ENCODE measurements at places on chromosomes 5 and 9. TPM values are rescaled to one million over a fixed set of nuclear protein-coding genes. Genes with fewer than 3 reads are reported as not detected.

Gene ENDOG
- 19.7 TPM for total RNA-seq

DNA sequence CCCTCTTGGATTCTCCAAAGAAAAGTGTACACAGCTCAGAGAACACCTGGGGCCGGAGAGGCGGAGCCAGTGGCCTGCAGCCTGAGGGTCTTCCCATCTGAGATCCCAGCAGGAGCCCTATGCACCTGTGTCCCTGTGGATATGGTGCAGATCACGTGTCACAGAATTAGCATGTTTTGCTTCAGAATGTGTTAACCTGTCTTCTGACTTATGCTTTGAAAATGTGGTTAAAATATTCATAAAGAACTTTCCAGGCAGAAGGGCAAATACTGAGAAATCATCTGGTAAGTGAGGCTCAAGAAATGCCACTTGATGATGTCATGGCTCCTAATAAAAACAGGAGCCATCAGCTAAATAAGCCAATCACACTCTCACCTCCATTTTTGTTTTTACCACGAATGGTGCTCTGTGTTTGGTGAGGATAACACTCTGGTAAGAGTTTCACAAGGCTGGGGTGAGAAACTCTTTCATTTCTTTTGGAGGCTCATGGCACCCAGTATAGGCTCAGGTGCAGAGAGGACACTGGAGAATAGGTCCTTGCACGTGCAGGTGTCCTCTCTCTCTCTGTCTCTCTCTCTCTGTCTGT is 279.8 kb downstream of the FSTL4 start:
- no peaks in the 10 kb centered on the region for H3K27me3 ChIP-seq
- no peaks in the 10 kb centered on the region for H3K4me1 ChIP-seq
- no peak overlapping the region for H3K4me3 ChIP-seq
- no peak for DNase-seq
- H3K36me3 ChIP-seq, result no peaks in the 10 kb centered on the region

DNA sequence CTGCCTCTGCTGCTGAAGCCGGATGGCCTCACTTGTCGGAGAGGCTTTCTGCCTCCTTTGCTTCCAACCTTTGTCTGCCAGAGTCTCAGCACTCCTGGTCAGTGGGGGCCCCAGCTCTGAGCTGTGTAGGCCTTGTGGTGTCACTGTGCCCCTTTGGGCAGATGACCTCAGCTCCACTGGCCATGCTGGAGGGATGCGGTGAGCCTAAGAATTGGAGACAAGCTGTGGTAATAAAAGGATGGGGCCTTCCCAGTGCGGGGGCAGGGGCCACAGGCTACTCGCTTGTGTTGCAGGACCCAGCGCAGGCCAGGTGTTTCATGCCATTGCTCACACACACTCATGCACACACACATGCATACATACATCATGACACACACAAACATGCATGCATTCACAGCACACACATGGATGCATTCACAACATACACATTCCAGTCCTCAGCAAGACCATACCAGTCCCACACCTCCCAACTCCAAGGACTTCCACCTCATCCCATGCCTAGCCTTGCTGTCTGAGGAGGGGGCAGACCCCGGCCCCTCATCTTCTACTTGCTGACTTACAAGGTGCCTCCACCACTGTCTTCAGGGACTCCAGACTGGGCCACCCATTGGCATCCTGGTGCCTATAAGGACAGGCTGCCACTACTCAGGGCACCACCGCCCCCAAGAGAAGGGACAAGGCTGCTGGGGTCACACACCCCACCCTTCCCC is 237.7 kb downstream of the SYK start:
- no peaks in the 10 kb centered on the region for H3K36me3 ChIP-seq
- no peak for DNase-seq
- H3K4me1 ChIP-seq, result peaks cover 12% of the 10 kb centered on the region
- no peak overlapping the region for H3K27ac ChIP-seq
- no peak overlapping the region for H3K4me3 ChIP-seq

DNA sequence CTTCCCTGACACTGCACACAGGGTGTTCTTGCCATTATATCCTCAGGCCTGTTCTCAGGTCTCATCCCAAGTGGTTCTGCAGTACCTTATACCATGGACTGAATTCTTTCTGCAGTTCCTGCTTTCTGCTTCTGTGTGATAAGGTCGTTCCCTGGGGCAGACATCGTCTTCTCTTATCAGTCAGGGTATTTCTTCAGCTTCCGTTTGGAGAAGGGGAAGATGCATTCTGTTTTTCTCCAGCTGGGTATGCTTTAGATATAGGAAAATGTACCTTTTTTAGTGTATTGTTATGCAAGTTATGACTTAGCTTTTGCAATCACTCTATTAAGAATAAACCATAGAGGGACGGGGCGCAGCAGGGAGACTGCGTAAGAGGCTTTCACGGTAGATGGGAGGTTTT is 31.1 kb downstream of the RALGPS1 start:
- H3K4me1 ChIP-seq, result peaks cover 3% of the 10 kb centered on the region
- no peak overlapping the region for H3K4me3 ChIP-seq
- no peak for DNase-seq
- no peaks in the 10 kb centered on the region for H3K27me3 ChIP-seq
- H3K27ac ChIP-seq, result no peak overlapping the region

- H3K27ac ChIP-seq, result no peak overlapping the region
- H3K4me3 ChIP-seq, result no peak overlapping the region
- DNase-seq, result no peak
- no peaks in the 10 kb centered on the region for H3K27me3 ChIP-seq
These were observed 43.1 kb downstream of the TRIO start for GRCh38 chr5:14186059-14186830.

DNA sequence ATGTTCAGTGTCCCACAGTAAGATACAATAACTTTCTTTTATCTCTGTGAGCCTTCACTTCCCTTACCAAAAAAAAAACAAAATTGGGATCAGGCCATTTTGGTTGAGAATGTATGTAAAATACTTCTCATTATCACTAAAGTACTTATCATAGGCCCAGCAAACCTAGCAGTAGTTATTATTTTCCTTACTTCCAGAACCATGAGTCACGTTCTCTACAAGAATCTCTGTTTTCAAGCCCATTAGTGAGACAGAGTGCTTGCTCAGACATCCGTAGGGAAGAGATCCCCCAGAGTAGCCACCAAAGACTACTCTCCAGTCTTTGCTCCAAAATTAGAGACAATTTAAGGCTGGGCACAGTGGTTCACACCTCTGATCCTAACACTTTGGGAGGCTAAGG is 103.9 kb upstream of the NR5A1 start:
- H3K27ac ChIP-seq, result no peak overlapping the region
- no peak for DNase-seq
- H3K4me1 ChIP-seq, result no peaks in the 10 kb centered on the region
- no peaks in the 10 kb centered on the region for H3K36me3 ChIP-seq

DNA sequence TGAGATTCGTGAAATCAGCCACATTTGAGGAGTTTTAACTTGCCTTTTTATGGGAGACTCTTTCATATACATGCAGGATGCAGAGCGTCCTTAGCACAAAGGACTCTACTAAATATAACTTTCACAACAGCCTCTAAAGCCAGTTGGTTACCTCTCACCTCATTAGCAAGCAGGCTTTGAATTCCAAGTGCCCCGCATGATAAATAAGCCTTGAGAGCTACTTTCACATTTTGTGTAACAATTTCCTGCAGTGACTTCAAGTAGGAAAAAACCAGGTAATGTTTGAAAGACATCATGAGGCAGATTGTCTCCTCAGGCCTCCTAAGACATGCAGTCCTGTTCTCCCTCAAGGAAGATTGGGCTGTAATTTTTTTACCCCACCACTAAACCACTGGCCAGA is 50.5 kb downstream of the RALGPS1 start:
- H3K36me3 ChIP-seq, result no peaks in the 10 kb centered on the region
- H3K27ac ChIP-seq, result no peak overlapping the region
- H3K4me3 ChIP-seq, result no peak overlapping the region
- H3K27me3 ChIP-seq, result no peaks in the 10 kb centered on the region
- no peaks in the 10 kb centered on the region for H3K4me1 ChIP-seq
- no peak for DNase-seq

- DNase-seq, result no peak
- no peaks in the 10 kb centered on the region for H3K4me1 ChIP-seq
- H3K27me3 ChIP-seq, result no peaks in the 10 kb centered on the region
- no peak overlapping the region for H3K27ac ChIP-seq
- no peaks in the 10 kb centered on the region for H3K36me3 ChIP-seq
These were observed 58.1 kb upstream of the TMEM215 start for GRCh38 chr9:32725066-32725860.

DNA sequence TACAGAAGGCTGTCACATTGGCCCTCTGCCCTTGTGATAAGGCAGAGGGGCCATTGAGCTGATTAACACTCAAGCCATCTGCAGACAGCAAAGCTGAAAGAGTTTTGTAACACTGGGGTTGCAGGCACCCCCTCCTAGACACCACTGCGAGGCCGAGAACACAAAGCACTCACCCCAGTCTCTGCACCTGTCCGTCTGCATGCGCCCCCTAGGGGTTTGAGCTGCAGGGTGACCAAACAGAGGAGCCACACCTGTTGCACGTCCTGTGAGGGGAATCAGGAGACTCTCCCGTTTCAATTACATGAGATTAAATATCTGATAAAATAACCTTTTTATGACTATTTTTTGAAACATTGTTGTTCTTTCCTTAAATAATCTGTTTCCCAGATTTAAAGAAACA is 1180.4 kb downstream of the CDH9 start:
- DNase-seq, result no peak
- no peak overlapping the region for H3K4me3 ChIP-seq
- no peaks in the 10 kb centered on the region for H3K36me3 ChIP-seq
- H3K27ac ChIP-seq, result no peak overlapping the region

- DNase-seq, result no peak
- no peaks in the 10 kb centered on the region for H3K27me3 ChIP-seq
- H3K4me3 ChIP-seq, result no peak overlapping the region
- no peaks in the 10 kb centered on the region for H3K4me1 ChIP-seq
These were observed 121.3 kb downstream of the ADAMTS2 start for GRCh38 chr5:179223961-179224360.
